Lung microvascular endothelial cell (primary cell): ENCODE measurements at places on chromosomes 12 and 14. TPM values are rescaled to one million over a fixed set of nuclear protein-coding genes. Genes with fewer than 3 reads are reported as not detected.

DNA sequence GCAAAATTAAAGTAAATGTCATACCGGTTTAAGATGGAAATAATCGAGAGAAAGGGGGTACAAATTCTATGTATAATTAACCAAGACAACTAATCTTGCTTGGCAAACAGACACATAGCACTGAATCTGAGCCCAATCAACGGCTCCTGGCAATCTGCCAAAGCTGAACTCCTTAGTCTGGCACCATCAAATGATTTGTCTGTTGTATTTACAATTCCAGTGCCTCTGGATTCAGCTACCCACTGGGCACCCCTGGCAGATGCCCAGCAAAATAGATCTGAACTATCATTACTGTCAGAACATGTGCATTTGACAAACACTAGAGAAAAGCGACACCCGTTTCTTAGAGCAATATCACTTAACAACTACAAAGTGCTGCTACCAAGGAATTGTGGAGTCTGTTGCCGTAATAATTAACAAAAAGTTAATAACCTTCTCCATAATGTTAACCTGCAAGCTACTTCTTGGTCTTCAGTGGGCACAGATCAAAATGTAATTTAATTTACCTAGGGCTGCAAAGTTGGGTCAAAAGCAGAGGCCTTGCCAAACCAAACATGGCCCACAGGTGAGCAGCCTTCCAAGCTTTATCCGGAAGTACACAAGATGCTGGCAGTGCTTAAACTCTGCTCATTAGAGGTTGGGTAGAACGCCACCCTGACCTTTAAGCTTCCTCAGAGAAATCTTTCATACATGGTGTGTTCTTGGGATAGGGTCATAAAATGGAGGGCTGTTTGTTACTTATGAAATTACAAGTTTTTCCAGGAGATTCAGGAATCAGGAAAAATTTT, 7.6 kb downstream of the EGLN3 start:
- DNase-seq: no peak

Gene ASIC1
- under 0.01 TPM in 1 of 2 replicates, not detected in the other for total RNA-seq

Gene GPRC5A
- total RNA-seq: 0.99 and 2.2 TPM in 2 replicates

GRCh38 chr12:9169979-9170634, 38.1 kb downstream of the PZP start:
- DNase-seq: peak; percentile 67

- no peak for DNase-seq
These were observed 17.2 kb downstream of the NOXRED1 start for GRCh38 chr14:77406086-77406485.

- no peak for DNase-seq
These were observed 113.4 kb upstream of the PELI2 start for GRCh38 chr14:56004786-56005185.

Gene NYNRIN
- total RNA-seq: 1.4 and 4.1 TPM in 2 replicates

Gene TAS2R31
- total RNA-seq: 1.1 and 1.8 TPM in 2 replicates

Gene DCTN2
- total RNA-seq: 83.1 and 84.8 TPM in 2 replicates

DNA sequence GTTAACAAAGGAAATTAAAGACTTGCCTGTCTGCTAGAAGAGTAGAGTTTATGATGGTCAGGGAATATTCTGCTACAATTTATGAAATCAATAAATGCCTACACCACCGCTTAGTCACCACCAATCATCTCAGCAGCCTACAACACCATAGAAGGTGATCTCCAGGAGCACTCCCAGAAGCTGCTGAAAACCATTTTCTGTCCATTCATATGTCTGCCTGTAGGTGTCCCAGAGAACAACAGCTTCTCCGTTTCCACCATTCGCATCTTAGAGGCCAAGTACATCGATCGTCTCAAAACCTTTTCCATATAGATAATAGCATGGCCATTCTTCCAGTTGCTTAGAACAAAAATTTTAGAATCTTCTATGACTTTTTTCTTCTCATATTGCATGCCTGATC, 303.4 kb downstream of the KCNC2 start:
- no peak for DNase-seq

DNA sequence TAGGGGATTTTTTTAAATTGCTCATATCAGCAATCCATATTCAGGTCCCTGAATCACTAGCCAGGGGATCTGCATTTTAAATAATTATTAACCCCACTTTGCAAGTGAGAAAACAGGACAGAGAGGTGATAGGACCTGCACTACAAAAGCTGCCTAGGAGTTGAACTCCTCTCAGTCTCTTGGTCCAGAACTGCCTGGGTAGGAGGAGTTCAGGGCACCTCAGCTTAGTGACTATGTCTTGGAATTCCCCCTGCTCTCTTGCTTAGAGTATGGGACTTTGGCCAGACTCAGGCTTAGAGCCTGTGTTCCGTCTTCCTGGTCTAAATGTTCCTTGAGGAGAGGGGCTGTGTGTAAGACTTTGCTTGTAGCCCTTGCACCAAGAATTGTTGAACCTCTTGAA, 68.2 kb upstream of the WSCD2 start:
- DNase-seq: no peak

DNA sequence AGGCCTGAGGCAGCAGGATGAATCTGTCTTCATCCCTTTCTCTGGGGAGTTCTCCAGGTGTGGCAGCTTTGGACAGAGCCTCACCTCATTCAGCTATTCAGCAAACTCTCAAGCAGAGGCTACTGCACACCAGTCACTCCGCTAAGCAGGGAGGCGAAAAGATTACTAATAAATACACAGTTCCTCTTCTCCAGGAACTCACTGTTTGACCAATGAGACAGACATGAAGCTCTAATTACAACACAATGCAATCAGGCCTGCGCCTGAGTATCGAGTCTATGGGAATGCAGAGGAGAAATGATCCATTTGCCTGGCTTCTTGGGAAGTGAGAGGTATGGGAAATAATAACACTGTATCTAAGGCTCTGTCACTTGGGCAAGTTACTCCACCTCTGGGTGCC, 178.1 kb downstream of the CRADD start:
- no peak for DNase-seq

DNA sequence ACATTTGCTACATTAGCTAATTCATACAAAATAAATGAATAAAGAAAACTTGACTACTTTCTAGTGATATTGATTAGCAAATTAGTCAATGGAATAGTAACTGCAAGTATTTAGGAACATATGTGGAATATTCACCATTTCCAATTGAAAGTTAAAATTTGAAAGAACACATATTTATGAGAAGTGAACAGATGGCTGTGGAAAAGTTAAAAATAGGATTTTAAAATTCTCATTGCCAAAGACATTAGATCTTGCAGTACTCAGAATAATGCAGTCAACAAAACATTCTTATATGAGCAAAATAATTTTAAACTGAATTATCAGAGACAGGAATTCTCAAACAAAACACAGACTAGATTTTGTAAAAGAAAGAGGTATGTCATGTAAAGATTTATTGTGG, 613.9 kb upstream of the NOVA1 start:
- DNase-seq: no peak

GRCh38 chr12:76375470-76375869, 27.3 kb upstream of the BBS10 start:
- no peak for DNase-seq

DNA sequence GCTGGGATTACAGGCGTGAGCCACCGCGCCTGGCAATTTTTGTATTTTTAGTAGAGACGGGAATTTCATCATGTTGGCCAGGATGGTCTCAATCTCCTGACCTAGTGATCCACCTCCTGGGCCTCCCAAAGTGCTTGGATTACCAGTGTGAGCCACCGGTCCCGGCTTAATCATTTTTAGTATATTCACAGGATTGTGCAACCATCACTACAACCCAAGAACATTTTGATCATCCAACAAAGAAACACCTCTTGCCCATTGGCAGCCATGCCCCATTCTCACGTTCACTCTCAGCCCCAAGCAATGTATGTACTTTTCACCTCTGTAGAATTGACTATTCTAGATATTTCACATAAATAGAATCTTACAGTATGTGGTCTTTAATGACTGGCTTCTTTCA, 19.9 kb downstream of the SP1 start:
- no peak for DNase-seq

GRCh38 chr12:63403256-63403655, 252.3 kb upstream of the AVPR1A start:
- no peak for DNase-seq

Gene TAS2R8
- not detected in 2 replicates for total RNA-seq

Gene FGF6
- total RNA-seq: not detected in 2 replicates

GRCh38 chr14:100323942-100324307, 786 bp downstream of the SLC25A47 start:
- DNase-seq: no peak

Gene ANO4
- 0.99 and 1.3 TPM in 2 replicates for total RNA-seq

Gene INHBE
- not detected in 2 replicates for total RNA-seq

Gene LIN7A
- 0.20 and 0.22 TPM in 2 replicates for total RNA-seq
